Activated CD4-positive, alpha-beta T cell treated with anti-CD3 and anti-CD28 coated beads, Interleukin-2, amount 10 ng/mL, durations not matched to agents 24 days and 14 days (primary cell): ENCODE measurements at places on chromosomes 1 and 21.

- no peak for DNase-seq
Observed at GRCh38 chr1:71919811-71920509, 362.4 kb downstream of the NEGR1 start.

- DNase-seq, result no peak
Observed at GRCh38 chr1:180953291-180954004, 40.8 kb downstream of the KIAA1614 start.

DNA sequence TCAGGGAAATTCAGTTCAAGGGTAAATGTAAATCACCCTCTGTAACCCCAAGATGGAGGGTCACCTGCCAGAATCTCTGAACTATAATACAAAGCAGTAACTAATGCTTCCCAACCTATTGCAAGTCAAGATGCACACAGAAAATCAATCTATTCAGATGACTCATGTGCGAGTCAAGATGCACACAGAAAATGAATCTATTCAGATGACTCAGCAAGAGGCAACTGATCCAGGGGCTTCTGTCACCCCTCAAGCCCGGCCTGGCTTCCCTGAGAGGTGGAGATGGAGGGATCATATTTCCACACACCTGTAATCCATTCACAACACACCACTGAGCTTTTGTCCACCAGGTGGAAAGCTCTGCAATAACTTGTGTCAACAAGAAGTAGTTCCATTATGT, 17.4 kb upstream of the HIVEP3 start:
- no peak for DNase-seq

GRCh38 chr1:188872376-188872775, 1605.3 kb downstream of the BRINP3 start:
- DNase-seq, result no peak

GRCh38 chr1:155012776-155013602, 10.4 kb downstream of the ZBTB7B start:
- no peak for DNase-seq

DNA sequence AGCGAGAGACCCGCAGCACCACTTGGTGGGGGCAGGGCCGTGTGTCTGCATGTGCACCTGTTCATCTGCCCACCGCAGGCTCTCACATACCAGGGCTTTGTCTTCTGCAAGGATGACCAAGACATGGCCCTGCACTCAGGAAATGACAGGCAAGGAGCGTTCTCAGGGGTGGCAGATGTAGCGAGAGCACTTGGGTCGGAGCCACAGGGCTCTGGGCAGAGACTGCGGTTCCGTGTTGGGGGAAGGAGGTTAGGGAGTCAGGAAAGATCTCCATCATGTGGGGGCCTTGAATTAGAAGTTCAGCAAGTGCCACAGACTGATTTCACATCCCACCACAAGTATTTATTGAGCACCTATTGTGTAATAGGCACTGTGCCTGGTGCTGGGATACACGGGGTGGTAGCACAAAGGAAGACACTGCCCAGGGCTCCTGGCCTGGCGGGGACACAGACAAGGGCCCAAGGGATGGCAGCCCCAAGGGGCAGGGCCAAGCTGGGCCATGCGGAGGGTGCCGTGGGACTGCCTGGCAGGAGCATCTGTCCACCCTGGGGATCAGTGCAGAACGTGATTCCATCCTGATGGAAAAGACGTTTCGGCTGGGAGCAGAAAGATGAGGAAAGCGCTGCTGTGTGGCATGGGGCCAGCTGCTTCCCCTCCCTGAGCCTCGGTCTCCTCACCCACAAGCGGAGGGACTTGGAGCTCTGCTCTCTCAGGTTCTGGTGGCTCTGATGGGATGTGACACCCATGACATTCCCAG, 11.4 kb upstream of the SPSB1 start:
- DNase-seq, result no peak

- DNase-seq, result peak; percentile 92
Observed at GRCh38 chr1:149888247-149888998, 10.9 kb upstream of the BOLA1 start.

- no peak for DNase-seq
Observed at GRCh38 chr1:11869104-11869503, 10.4 kb upstream of the NPPB start.

GRCh38 chr1:28104866-28105467, 16.6 kb upstream of the EYA3 start:
- DNase-seq, result no peak

GRCh38 chr1:241767737-241768136, 80.3 kb upstream of the EXO1 start:
- DNase-seq, result no peak

- DNase-seq, result no peak
Observed at GRCh38 chr21:15001113-15001512, 63.7 kb downstream of the NRIP1 start.

GRCh38 chr1:190144650-190145049, 333.0 kb downstream of the BRINP3 start:
- no peak for DNase-seq

DNA sequence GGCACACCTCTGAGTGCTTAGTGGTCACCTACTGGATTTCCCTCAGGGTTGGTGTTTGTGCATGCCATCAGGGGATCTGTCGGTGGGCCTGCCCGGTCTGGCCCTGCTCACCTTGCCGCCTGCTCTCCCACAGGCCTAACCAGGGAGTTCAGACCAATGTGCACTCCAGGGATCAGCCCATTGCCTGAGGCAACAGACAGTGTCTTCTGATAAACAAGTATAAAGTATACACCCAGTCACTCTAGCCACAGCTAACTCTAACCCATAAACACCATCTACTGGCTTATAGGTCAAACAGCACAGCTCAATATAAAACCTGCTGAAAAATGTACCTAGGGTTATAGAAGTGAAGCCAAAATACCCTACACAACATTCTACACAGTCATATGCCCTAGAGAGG, 1300.0 kb downstream of the PLA2G4A start:
- no peak for DNase-seq

- DNase-seq, result peak; percentile 80
Observed at GRCh38 chr1:37473431-37474045, 842 bp upstream of the ZC3H12A start.

DNA sequence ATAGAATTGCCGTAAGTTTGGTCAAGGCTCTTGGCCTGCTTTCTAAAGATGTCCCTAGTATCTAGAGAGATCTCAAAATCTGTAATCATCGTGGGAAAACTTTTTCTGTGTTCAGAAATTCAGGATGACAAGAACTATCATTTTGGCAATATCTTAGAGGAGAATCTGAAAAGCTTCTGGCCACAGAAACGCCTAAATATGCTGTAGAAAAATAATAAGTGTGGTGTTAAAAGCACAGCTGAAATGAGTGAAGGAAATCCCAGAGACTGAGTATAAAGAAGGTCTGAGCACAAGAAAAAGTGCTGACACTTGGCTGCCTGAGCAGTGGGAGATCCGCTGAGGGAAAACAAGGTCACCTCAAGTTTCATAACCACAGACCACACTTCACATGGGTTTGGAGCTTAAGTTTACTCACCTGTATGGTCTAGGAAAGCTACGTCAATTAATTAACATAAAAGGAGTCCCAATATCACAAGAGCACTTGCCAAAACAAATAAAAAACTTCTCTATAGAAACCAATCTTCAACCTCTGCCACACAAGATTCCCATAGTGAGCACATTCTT, 235.2 kb upstream of the IRF2BP2 start:
- peak; percentile 88 for DNase-seq

GRCh38 chr1:168229893-168230292, 4.1 kb downstream of the SFT2D2 start:
- no peak for DNase-seq

- no peak for DNase-seq
Observed at GRCh38 chr1:44239331-44239960, 26.2 kb downstream of the DMAP1 start.

DNA sequence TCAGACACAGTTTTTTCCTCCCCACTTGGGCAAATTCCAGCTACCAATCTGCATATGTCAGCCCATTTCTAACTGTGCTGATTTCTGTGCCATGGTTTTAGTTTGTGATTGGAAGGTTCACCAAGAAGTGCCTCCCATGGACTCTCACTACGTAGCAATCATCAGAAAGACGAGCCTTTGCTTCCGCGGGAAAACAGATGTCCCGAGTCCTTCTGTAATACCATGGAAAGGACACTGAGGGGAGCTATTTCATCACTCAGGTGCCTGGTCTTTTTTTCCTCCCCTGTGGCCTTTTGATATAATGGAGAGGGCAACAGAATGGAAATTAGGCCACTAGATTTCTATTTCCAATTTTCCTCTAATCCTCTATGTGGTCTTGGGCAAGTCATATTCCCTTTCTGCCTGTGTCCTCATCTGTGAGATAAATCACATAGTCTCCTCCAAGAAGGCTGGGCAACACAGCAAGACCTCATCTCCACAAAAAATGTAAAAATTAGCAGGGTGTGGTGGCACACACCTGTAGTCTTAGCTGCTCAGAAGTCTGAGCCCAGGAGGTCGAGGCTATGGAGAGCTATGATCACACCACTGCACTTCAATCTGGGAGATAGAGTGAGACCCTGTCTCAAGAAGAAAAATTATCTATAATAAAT, 24.8 kb downstream of the LEMD1 start:
- DNase-seq, result peak; percentile 71

- no peak for DNase-seq
Observed at GRCh38 chr1:231093156-231093922, 53.3 kb upstream of the FAM89A start.

- peak; percentile 29 for DNase-seq
Observed at GRCh38 chr1:184672013-184672726, 82.5 kb downstream of the EDEM3 start.

DNA sequence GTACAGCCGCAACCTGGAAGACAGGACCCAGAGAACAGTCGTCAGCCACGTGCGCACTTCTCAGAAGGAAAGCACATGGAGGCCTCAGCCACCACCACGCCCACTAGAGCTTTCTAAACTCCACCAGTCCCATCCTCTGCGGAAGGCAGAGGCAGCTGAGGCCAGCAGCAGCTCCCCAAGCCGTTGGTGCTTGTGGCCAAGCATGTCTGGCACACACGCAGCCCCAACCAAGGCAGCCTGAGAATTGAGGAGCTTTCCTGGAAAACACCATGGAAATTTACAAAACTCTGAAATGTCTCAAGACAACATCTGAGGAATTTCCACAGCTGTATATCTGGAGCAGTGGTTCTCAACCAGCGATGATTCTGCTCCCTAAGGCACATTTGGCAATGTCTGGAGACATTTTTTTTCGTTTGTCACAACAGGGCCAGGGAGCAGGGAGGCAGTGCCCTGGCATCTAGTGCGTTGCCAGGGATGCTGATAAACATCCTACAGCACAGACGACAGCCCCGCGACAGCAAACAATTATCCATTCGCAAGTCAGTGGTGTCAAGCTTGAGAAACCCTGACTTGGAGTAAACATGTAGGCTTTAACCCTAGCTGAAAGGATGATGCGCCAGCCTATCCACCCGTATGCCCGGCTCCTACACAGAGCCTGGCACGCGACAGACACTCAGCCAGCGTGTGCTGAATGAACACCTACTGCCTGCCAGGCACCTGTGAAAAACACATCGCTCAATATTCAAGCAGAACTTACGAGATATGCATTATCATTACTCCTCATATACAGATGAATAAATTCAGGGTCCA, 24.7 kb downstream of the NPHP4 start:
- no peak for DNase-seq

GRCh38 chr1:107523061-107523460, 382.2 kb downstream of the NTNG1 start:
- DNase-seq, result no peak

DNA sequence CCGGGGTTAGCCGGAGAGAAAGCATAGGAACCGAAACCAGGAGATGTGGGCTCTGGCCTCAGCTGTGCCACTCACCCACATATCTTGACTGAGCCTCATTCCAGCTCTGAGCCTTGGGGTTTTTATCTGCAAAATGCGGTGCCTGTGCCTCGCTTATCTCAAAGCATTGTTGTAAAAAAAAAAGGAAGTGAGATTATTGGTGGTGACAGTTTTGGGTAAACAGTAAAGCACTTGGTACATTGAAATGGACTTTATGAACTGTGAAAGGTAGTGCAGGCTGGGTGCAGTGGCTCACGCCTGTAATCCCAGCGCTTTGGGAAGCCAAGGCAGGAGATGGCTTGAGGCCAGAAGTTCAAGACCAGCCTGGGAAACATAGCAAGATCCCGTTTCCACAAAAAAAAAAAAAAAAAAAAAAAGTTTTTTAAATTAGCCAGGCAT, 3.8 kb downstream of the PTAFR start:
- DNase-seq, result peak; percentile 85

DNA sequence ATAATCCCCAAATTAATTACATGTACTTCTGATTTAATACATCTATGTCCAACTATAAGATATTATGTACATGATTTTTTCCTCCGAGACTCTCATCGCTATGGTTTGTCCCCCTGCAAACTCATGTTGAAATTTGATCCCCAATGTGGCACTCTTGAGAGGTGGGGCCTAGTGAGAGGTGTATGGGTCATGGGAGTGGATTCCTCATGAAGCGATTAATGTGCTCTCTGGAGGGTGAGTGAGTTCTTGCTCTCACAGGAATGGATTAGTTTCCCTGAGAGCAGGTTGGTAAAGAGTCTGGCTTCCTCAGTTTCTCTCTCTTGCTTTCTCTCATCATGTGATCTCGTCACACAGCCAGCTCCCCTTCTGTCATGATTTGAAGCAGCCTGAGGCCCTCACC, 16.1 kb downstream of the HSF2BP start:
- DNase-seq, result no peak

DNA sequence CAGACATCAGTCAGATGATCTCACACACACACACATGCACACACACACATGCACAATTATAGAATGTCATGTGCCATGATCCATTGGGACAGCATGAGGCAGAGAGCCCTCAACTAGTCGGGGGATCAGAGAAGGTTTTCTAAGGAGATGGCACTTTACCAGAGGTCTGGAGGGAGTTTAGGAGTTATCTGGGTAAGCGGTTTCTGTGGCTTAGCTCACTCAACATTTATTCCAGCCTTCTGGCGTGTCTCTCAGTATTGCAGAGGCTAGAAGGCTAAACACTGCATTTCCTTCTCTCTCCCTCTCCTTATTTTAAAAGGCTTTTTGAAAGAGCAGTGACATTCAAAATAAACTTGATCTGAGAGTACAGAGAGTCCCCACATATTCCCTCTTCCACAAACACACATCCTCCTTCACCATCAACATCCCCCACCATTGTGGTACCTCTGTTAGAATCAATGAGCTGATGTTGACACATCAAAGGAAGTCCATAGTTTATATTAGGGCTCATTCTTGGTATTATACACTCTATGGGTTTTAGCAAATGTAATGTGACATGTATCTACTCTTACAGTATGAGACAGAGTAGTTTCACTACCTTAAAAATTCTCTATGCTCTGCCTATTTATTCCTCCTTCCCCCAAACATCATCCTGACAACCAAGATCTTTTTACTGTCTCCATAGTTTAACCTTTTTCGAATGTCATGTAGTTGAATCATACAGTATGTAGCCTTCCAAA, 9.0 kb upstream of the PLA2G2A start:
- DNase-seq, result no peak

DNA sequence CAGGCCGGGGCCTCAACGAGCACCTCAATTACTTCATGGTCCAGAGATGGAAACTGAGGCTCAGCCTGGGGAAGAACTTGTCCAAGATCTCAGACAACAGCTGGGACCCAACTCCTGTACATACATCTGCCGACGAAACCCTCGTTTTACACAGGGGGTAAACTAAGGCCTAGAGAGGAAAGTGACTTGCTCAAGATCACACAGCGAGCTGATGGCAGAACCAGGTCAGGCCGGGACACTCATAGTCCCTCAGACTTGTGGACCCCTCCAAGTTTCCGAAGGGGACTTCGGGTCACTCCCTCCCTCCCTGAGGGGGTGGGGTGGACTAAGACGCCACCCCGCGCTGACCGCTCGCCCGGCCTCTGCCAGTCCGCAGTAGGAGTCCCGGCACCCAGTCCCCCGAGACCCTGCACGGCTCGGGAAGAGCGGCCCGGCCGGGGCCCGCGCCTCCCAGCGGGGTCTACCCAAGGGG, 430 bp downstream of the WASF2 start:
- peak; percentile 81 for DNase-seq
